ENCODE measurements at places on chromosomes 5 and 9.
A peak's percentile ranks its signal among the peaks of the same experiment; 100 is the strongest.

DNA sequence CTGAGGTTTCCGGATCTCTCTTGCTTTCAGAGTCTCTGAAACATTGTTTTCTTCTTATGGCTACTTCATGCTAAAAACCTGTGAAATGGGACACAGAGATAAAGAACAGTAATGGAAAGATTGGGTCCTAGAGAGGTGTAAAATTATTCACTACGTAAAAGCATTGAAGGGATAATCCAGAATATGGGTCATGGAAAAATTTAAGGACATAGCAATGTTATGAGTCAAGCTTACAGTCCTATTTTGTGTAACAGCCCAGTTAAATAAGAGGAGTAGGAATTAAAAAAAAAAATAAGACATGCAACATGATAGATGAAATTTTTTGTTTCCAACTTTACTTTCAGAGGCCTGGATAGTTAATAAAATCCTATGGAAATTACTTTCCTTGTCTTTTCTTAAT, 61.9 kb upstream of the ELL2 start:
- DNase-seq = no peak

- DNase-seq = peak; percentile 46
These were observed 157.2 kb upstream of the ISL1 start for GRCh38 chr5:51225789-51226742.

DNA sequence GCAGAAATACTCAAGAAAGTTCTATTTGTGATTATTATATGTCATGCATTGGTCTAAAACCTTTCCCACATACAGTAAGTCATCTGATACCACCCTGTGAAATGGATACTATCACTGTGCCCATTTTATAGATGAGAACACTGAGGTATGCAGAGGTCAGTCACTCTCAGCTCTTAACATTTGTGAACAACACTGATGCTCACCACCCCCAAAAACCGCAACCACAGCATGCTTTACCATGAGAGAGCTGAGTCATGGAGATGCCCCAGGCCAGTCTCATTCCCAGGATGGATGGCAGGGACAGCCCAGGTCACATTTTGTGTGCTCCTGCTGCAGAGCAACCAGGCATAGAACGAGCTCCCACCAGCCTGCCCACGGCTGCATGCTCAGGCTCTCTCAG, 53.5 kb upstream of the IRX1 start:
- no peak for DNase-seq

GRCh38 chr9:4762886-4763541, 22.0 kb upstream of the AK3 start:
- DNase-seq = no peak

DNA sequence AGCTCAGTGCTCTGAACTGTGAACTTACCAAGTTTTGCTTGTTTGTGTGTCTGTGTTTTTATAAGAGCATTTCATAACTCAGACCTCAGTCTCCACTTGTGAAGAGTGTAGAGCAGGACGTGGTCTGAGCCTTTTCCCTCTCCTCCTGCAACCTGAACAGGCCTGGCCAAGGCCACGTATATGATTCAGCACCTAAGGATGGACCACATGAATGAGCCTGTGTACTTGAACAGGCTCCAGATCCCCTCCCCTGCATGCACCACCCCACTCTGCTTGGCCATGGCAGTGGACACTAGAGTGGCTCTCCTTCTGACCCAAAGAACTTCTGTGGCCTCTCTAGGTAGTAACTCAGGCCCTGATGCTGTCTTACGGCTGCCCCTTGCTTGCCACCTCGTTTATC, 125.9 kb upstream of the FSTL4 start:
- no peak for DNase-seq

DNA sequence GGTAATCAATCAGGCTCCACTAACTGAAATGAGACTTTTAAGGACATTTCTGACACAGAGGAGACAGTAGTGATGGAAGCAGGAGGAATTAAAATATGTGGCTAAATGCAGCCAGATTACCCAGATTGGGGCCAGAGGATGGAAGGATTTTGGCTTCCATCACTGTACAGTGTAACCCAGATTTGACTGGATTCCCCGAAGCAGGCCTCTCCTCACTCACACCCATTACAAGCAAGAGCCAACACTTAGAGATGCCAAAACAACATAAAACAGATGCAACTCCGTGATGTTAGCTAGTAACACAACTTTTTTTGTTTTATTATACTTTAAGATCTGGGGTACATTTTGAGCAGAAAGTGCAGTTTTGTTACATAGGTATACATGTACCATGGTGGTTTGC, 17.6 kb downstream of the TEK start:
- DNase-seq = no peak

DNA sequence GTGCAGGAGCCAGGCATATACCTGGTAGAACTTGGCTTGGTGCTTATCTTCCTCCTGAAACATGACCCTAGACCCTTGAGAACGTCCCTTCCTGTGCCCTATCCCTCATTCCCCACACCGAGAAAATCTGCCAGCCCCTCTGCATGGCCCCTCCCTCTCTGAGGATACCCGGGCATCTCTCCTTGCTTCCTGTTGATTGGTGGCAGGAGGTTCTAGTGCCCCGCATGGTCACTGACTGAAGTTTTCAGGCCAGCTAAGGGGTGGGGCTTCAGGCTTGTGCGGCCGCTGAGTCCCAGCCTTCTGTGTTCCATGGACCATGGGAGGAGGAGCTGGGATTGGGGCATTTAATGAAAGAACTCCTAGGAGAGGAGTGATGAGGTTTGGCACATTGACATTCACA, 22.8 kb downstream of the IGIP start:
- DNase-seq = no peak

GRCh38 chr9:12705738-12706391, 12.7 kb downstream of the TYRP1 start:
- no peak for DNase-seq

- no peak for DNase-seq
These were observed 194.3 kb downstream of the SEMA5A start for GRCh38 chr5:9351546-9351945.

DNA sequence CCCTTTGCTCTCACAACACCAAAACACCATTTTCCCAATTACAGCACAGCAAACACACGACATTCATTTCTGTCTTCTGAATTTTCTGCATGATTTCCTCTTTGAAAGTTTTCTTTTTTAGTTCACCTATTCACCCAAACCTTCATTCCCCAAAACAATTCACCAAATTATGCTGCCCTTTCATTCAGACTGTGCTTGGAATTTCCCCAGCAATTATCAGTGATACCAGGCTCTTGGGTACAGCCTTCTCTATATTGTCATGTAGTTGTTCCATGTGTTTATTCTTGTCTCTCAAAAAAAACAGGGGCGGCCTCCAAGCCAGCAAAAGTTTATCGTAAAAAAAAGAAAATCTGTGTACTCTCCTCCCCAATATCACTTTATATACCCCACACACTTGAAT, 9.0 kb upstream of the LIX1 start:
- DNase-seq = no peak

DNA sequence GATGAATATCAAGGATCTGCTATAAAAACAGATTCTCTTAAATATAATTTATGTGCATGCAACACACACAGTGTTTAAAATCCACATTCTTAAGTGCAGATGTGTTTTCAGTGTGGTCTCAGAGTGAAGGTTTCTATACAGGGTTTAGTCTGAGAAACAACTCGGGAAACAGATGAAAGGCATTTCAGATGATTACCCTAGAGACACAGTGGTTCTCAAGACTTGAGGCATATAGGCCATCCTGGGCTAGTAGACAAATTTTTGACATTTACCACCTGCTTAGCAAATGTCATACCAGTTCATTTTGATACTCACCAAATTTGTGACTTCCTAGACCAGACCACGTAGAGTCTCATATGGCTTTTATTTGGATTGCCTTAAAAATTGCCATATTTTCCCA, 216.5 kb downstream of the ARL15 start:
- DNase-seq = no peak

GRCh38 chr5:21121213-21121612, 1133.2 kb upstream of the CDH18 start:
- no peak for DNase-seq

DNA sequence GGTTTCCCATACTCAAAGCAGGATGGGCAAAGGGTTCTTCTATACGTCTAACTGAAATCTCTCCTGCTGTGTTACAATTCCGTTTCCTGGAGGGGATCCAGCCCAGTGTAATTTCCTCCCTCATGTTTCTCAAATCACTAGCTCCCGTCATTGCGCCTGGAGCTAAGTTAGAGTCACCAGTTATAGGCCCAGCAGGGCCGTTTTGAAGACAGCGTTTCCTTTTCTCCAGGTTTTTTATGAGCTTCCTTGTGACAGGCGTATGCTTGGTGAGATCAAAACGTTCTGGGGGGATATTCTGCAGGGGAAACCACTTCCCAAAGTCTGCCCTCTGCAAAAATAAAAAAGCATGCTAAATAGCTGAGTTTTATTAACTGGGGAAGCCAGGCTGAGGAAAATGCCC, 53.0 kb upstream of the WWC1 start:
- DNase-seq = no peak

DNA sequence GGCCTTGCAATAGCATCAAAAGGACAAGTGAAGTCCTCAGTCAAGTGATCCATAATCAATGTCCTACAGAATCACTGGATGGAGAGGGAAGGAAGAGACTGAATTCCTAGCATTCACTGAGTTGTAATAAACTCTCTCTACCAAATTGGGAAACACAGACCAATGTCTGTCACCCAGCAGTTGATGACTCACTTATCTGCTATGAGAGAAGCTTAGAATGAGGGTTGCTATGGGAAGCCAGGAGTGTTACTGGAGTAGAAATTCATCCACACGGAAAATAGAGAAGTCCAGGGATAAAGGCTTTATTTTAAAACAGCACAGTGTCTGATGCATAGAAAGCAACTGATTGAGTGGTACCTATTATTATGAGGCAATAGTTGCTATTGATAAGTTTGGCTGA, 407.4 kb downstream of the BRINP1 start:
- peak; percentile 48 for DNase-seq

DNA sequence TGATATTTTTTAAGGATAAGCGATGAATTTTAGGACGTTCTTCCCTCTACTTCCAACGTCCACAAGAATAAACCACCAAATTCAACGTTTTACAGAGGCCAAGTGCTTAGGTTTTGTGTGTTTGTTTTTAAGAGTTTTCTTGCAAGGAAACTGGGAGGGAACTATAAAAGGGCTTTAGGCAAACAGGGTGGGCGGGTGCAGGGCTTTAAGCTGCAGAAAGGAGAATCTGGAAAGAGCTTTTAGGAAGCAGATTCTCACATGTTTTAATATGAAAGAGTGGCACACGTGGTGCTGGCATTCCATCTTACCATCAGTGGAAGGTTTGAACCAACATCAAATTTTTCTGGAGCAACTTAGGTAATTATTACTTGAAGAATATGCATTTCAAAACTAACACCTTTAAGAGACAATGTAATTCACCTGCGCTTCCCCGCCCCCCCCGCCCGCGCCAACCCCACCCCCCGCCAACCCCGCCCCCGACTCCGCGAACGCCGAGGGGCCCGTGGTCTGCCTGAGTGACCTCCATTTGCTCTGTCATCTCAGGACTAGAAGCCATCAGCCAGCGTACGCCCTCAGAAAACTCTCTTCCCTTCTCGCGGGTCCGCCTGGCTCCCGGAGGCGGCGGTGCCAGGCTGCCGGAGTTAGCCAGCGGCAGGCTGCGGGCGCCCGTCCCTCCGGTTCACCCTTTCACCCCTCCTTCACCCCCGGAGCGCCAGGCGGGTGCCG, 911 bp upstream of the PIK3R1 start:
- DNase-seq = no peak

- no peak for DNase-seq
These were observed 44.5 kb downstream of the SPRY4 start for GRCh38 chr5:142280066-142281007.

GRCh38 chr5:32057187-32058096, 116.7 kb downstream of the GOLPH3 start:
- DNase-seq = no peak

GRCh38 chr5:174446988-174447387, 277.4 kb upstream of the MSX2 start:
- no peak for DNase-seq

DNA sequence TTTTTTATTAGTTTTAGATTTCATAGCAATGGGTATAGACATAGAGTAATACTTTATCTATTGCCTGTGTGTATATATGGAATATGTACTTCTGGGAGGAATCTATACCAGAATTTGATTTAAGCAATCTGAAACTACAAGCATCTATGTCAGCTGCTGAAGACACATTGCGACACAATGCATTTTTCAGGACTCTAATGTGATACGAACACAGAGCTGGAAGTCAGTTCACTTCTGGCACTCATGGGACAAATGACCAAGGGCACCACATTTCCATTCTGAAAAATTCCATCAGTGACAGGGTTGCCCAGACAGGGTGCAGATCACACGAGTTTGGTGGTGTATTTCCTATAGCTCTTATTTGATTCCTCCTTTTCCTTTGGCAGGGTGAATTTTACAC, 259.5 kb downstream of the NTRK2 start:
- DNase-seq = no peak
